A549 (cell line): ENCODE measurements at places on chromosomes 12 and 14.

- no peak for DNase-seq
Observed at GRCh38 chr12:76679778-76680177, 84.1 kb upstream of the ZDHHC17 start.

- DNase-seq, result no peak
Observed at GRCh38 chr14:24941719-24942118, 108.2 kb downstream of the STXBP6 start.

- no peak for DNase-seq
Observed at GRCh38 chr12:104060791-104061190, 3.5 kb upstream of the HCFC2 start.

DNA sequence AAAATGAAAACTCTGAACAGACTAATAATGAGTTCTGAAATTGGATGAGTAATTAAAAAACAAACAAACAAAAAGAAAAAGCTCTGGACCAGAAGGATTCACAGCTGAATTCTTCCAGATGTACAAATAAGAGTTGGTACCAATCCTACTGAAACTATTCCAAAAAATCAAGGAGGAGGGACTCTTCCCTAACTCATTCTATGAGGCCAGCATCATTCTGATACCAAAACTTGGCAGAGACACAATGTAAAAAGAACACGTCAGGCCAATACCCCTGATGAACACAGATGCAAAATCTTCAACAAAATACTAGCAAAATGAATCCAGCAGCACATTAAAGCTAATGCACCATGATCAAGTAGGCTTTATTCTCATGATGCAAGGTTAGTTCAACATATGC lies 183.9 kb upstream of the CNOT2 start:
- DNase-seq, result no peak

GRCh38 chr12:89544681-89545184 lies 18.9 kb upstream of the POC1B start:
- DNase-seq, result peak; percentile 69

DNA sequence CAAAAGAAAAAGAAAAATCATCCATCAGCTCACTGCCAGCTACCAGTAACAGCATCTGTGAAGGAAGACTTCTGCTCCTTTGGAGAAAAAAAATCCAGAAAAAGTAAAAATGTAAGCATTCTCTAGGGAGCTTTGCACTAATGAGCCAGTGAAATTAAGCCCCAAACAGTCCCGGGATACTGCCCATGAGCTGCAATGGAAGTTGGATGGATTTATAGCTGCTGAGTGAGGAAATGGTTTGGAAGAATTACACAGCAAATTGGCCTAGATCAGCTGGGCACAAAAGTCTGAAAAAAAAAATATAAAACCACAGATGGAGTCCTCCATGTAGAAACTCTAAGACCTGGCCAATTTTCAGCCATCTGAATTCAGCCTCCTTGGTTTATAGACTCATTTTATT lies 462.9 kb upstream of the USP15 start:
- DNase-seq, result no peak

DNA sequence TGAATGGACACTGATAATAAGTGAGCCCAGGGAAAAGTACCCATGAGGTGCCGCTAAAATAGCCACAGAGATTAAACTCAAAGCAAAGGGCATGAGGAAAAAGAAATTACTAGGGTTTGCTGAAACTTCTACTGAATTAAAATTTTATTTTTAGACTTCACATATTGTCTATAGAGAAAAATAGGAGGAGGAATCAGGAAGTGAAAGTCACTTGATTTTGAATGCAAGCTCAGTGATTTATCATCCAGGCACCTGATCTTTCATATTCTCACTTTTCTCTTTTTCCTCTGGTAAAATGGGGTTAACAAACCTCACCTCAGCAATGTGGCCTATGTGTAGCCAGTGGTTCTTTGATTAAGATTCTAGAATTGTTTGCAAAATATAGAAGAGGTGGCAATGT lies 479.8 kb downstream of the BCL11B start:
- no peak for DNase-seq

DNA sequence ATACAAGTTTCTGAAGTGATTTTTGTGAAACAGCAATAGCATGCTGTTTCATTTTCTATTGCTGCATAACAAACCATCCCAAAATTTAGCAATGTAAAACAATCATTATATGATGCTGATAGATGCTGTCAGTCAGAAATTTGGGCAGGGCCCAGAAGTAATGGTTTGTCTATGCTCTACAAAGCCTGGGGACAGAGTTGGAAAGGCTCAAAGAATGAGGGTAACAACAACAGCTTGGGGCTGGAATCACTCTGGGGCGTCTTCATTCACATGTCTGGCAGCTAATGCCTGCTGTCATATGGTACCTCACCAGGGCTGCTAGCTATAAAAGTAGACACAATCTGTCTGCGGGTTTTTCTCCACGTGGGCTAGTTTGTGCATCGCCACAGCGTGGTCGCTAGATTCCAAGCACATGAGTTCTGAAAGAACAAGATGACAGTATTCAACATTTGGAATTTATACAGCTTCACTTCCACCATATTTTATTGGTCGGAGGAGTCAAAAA lies 176.5 kb downstream of the BMP4 start:
- no peak for DNase-seq

DNA sequence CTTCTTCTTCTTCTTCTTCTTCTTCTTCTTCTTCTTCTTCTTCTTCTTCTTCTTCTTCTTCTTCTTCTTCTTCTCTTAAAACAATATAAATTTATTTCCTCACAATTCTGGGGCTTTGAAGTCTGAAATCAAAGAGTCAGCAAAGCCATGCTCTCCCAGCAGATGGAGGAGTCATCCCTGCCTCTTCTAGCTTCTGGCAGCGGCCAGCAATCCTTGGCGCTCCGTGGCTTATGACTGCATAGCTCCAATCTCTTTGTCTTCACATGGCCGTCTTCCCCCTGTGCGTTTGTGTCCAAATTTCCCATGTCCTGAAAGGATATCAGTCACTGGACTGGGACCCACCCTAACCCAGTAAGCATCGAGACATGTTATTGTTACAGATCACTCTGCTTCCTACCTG lies 22.9 kb downstream of the KCNA1 start:
- no peak for DNase-seq

DNA sequence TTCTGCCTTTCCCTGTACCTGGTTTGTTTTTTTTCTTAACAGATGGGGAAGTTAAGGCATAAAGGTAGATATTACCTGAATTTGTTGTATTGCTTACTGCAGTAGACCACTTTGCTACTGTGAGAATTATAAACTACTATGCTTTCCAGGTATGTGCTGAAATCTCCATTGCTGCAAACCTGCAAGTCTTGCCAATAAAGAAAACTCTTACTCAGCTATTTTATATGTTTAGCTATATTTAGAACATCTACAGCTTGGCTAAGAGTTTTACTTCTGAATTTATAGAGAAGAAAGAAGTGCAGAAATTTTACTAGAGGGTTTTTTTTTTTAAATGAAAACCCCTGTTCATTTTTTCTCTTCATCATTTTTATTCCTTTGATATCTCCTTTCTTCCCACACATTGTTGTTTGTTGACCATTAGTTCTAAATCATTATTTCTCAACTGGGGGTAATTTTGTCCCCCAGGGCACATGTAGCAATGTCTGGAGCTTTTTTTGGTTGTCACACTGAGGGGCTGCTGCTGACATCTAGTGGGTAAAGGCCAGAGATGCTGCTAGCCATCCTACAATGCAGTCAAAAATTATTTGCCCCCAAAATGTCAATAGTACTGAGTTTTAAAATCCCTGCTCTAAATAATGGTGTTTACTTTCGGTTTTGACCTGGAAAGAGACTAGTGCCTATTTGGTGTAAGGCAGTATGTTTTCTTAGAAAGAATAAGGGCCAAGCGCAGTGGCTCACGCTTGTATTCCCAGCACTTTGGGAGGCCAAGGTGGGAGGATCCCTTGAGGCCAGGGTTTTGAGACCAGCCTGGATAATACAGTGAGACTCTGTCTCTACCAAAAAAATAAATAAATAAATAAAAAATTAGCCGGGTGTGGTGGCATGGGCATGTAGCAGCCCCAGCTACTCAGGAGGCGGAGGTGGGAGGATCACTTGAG lies 48.6 kb downstream of the PCNX1 start:
- DNase-seq, result no peak

GRCh38 chr14:101563654-101564443 lies 2.6 kb downstream of the DIO3 start:
- DNase-seq, result no peak

DNA sequence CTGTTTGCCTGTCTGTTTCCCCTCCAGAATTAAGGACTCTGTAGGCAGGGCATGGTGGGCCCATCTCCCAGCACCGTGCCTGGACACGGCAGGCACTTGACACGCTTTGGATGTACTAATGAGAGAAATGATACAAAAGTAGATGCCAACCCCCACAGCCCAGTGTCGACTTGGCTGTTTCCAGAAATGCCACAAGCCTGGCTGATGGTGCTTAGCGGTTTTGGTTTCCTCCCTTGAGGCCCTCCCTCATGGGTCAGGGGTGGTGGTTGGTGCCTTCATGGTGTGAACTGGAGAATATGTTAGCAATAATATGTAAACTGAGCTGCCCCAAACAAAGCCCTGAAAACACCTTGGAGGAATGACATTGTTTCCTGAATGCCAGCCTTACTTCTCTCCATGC lies 55.5 kb upstream of the ESRRB start:
- no peak for DNase-seq

- no peak for DNase-seq
Observed at GRCh38 chr14:67457782-67458181, 30.7 kb downstream of the TMEM229B start.

- DNase-seq, result no peak
Observed at GRCh38 chr12:33892425-33892824, 129.9 kb upstream of the ALG10 start.

DNA sequence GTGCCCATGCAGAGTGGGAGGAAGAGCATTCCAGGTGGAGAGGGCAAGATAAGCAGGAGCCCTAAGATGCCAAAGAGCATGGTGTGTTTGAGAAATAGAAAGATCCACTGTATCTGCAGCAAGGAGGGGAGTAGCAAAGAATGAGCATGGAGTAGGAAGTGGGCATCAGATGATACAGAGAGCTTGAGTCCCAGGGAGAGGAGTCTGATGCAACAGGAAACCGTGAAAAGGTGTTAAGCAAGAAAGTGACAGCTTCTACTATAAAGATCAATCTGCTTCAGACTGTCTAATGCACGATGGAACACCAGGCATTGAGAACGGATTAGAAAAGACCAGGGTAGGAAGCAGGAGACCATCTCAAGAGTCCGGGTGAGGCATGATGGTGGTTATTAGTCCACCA lies 12.3 kb upstream of the GPRC5D start:
- no peak for DNase-seq

DNA sequence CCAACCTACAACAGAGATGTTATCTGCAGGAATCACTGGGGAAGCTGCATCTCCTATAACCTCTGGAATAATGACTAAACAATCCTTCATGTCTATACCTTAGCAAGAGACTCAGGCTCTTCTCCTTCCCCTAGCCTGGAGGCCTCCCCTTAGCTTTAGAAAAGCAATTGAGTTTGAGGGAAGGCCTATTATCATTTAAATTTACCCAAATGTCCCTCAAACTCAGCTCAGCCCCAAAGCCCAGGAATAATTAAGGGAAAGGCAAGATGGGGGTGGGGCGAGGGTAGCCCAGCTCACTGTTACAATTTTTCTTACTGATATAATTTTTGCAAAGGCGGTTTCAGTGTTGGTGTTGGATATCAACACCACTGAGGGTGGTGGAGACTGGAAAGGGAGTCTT lies 151.4 kb upstream of the EEA1 start:
- no peak for DNase-seq

- DNase-seq, result peak; percentile 43
Observed at GRCh38 chr14:53999061-53999488, 42.5 kb upstream of the BMP4 start.

DNA sequence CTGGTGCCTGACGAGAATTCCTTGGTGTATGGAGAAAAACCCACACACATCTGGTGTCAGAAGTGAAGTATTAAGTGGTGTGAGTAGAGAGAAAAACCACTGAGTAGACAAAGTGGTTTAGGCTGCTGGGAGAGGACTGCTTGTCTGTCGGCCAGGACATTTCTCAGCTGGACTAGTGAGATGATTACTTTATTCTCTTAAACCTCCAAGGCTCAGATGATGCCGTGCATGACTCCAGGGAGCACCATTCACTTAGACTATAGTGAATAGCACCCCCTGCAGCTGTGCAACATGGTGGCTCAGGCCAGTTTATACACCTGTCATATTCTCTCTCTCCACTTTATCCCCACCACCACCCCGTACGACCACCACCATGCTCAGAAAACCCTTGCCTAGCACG lies 28.5 kb upstream of the NFYB start:
- no peak for DNase-seq

DNA sequence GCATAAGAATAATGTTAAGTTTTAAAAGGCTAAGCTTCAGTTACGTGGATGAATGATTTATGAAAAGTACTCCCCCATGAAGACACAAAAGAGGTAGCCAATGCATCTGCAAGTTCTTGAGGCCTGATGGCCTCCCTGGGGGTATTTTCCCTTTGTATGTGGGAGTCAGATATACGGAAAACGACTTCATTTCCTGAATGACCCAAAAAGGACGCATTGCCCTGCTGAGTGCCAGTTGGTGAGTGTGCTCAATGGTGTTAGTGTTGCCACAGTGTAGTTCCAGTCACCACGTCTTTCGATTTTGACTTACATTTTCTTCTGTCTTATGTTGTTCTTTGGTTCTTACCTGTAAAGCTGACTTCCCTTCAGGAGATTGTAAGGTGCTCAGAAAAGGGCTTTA lies 8.0 kb downstream of the ETV6 start:
- DNase-seq, result no peak

DNA sequence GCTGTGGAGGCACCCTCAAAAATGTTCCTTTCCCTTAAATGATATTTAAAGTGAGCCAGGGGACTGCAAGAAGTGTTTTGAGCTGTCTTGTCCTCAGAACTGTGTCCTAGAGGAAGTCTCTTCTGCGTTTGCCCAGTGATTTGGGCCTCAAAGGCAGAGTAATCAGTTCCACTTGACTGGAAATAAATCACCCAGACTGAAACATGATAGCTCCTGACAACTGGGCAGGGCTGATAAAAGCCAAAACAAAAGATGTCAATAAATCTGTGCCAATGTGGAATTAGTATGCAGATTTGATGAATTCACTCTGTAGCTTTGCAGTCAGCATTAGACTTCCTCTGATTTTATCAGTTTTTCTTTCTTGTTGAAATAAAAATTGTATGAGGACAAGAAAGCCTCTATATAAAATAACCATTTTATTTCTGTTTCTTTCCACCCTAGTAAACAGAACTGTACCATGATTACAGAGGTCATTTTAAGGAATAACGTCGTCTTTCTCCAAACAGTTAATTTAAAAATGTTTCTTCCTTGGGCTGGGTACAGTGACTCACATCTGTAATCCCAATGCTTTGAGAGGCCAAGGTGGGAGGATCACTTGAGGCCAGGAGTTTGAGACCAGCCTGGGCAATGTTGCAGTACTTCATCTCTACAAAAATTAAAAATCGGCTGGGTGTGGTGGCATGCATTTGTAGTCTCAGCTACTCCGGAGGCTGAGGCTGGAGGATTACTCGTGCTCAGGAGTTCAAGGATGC lies 180.8 kb downstream of the ERC1 start:
- DNase-seq, result no peak

DNA sequence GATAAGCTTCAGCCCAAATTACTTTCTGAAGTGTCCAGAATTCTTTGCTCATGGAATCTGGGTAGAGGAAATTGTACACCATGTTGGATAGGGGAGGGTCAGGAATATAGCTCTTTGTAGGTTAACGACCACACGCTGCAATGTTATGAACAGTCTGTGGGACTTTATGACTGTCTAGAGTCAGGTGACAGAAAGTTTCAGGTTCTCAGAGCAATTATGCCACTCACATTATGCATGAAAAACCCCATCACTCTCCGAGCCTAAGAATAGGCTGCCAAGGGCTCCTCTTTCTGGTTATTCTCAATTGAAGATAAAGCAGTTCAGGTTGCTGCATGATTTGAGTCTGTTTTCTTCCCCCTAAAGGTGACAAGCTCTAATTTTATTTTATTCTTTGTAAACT lies 430.9 kb downstream of the ATP23 start:
- no peak for DNase-seq
